ENCODE measurements at places on chromosomes 6 and 20. TPM values are rescaled to one million over a fixed set of nuclear protein-coding genes. Genes with fewer than 3 reads are reported as not detected.

Gene COL9A1
- 0.10 TPM for polyA plus RNA-seq

Gene ZKSCAN3
- 2.9 TPM for polyA plus RNA-seq

DNA sequence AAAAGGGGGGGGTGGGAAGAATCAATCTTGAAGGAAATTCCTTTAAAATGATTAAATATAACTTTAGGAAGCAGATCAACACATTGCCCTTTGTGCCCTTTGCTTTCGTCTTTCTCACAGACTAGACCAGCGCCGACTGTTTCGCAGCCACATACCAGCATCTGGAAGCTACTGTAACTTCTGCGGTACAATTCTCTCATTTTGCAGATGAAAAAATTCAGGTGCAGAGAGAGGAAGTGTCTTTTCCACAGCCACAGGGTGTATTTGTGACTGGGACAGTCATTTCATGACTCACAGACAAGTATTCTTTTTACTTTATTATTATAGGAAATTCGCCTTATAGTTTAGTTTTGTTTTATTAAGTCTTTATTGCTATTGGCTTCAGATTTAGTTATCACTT is 84.2 kb downstream of the UST start:
- DNase-seq, result no peak

- no peak for DNase-seq
Observed at GRCh38 chr20:4471221-4471620, 250.5 kb upstream of the PRND start.

- no peak for DNase-seq
Observed at GRCh38 chr6:42898891-42899361, 16.9 kb upstream of the PTCRA start.

- DNase-seq, result no peak
Observed at GRCh38 chr6:68575765-68576439, 59.2 kb upstream of the ADGRB3 start.

GRCh38 chr20:42051921-42052320 is 433.7 kb upstream of the CHD6 start:
- no peak for DNase-seq

Gene CEP250
- polyA plus RNA-seq, result 7.4 TPM

Gene FOXC1
- 1.3 TPM for polyA plus RNA-seq

Gene ZC3H12D
- polyA plus RNA-seq, result 0.28 TPM

Gene TGM6
- polyA plus RNA-seq, result not detected

DNA sequence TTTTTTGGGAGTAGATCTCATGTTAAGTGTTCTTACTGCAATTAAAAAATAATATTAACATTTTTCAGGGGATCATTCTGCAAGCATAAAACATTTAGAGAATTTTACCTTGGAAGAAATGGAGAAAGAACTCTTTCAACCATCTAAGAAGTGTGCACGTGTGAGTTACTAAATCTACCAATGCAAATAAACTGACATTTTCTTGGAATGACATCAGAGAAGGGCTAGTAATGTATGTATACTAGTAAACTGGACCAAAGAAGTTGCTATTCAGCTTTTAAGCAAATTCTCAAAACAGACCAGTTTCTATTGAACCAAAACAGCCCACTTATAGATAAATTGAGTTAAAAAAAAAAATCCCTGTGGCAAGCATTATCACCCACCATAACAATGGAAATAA is 191.2 kb downstream of the BTBD3 start:
- no peak for DNase-seq

- DNase-seq, result no peak
Observed at GRCh38 chr6:109939654-109940053, 38.5 kb upstream of the GPR6 start.

DNA sequence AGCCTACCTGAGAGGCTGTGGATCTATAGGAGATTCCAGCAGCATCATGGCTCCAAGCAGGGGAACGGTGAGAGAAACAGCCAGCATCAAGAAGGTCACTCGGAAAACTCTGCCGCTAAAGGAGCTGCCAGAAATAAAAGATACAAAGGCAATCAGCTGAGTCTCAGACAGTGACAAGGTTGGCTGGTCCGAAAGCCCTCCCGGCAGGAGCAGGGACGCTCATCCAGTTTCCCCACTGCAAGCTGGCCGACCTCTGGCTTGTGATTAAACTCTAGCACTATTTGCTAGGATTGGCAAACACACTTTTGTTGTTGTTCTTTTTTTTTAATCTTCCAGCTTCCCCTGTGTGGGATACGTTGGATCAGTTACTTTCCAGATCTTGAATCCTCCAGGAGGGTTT is 8.7 kb downstream of the APMAP start:
- no peak for DNase-seq

GRCh38 chr20:55057779-55058415 is 582.5 kb downstream of the DOK5 start:
- no peak for DNase-seq

DNA sequence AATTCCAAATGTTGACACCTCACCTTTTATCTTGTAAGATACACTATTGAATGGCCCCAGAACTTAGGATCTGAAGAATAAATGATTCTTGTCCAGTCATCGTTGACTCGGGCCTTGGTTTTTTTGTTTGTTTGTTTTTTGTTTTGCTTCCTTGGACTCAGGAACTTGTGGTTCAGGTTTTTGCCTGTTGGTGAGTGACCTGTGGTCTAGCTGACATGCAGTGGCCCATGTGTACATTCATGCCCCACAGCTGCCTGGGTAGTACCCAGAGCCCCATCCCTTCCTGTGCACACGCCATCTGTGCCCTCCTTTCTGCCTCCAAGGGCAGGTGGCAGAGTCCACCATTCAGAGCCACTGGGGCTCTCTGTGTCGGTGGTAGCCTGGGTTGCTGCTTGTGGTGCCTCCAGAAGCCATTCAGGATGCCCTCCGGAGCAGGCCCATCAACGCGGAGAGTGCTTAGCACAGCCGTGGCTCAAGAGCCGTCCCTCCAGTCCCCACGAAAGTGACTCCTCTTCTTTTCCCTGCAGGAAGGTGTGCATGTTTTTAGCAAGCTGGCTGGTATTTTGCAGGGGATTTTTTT is 85.9 kb downstream of the SYNJ2 start:
- DNase-seq, result no peak

Gene SLC32A1
- not detected for polyA plus RNA-seq

GRCh38 chr20:41185013-41185757 is 47.8 kb downstream of the PLCG1 start:
- DNase-seq, result peak; percentile 78

- no peak for DNase-seq
Observed at GRCh38 chr6:80639181-80639629, 532.7 kb downstream of the BCKDHB start.

DNA sequence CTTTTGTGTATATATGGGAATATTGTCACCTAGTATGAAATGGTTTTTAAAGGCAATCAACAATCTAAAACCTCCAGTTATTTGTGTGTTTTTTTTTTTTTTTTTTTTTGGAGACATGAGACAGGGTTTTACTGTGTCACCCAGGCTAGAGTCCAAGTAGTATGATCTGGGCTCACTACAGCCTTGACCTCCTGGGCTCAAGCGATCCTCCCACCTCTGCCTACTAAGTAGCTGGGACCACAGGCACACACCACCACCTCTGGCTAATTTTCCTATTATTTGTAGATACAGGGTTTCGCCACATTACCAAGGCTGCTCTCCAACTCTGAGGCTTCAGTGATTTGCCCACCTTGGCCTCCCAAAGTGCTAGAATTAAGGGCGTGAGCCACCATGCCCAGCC is 349.9 kb downstream of the UTRN start:
- no peak for DNase-seq

GRCh38 chr20:42598581-42598980 is 591.1 kb downstream of the PTPRT start:
- DNase-seq, result no peak

GRCh38 chr20:54054516-54054915 is 15.9 kb downstream of the BCAS1 start:
- no peak for DNase-seq

Gene SLC16A10
- 13.9 TPM for polyA plus RNA-seq

DNA sequence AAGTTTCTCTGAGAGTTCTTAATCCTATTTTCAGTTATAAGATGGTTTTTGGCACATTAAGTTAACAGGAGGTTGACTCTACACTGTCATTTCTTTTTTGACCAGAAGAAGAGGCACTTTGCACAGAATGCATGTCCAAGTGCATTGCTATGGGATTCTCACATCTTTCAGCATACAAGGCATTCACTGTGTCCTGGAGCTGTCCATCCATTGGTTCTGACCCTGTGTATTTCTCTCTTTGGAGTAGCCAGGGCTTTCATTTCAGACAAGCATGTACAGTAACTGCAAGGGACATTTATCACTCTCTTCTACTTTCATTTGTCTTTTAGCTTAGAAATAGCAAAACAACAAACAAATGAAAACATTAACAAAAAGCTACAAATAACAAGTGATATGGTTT is 275.1 kb upstream of the IMPG1 start:
- DNase-seq, result no peak

GRCh38 chr6:133055441-133055966 is 185.7 kb upstream of the EYA4 start:
- DNase-seq, result no peak

- DNase-seq, result no peak
Observed at GRCh38 chr6:14068133-14068532, 49.4 kb upstream of the CD83 start.

DNA sequence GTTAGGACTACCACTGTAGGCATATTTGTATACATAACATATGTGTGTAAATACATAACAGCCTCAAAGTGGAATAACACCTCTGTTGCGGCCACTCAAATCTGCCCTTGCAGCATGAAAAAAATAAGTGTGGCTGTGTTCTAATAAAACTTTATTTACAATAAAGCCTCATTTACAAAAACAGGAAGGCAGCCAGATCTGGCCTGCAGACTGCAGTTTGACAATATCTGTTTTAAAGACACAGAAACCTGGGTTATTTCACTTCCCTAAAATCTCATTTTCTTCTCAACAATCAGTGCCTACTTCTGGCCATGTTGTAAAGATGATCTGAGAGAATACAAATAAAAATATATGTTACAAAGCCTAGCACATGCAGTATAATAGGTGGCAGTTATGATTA is 53.9 kb upstream of the SCML4 start:
- DNase-seq, result no peak

GRCh38 chr20:62636446-62636845 is 5.9 kb upstream of the SLCO4A1 start:
- DNase-seq, result no peak
